ENCODE measurements at places on chromosomes 11 and 22.

DNA sequence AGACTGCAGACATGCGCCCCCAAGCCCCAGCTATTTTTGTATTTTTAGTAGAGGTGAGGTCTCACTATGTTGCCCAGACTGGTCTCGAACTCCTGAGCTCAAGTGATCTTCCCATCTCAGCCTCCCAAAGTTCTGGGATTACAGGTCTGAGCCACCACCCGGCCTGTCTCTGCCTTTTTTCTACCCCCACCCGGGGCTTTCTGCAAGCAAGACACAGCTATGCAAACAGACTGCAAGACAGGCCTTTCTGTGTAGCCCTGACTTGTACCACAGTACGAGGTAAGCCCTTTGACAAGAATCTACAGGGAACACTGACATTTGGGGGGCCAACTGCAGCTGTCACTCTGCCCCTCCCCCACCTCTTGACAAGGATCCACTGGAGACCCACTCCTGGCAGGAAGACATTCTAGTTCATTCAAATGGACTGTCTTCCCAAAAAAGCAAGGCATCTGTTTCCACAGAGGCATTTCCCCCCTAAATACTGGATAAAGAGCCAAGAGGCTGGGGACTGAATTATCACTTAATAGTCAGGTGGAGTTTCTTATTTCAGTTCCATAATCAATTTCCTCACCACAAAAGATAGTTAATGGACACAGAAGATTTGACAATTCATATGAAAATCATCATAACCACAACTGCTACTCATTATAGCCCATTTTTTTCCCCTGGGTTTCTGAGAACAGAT lies 118.2 kb downstream of the ABTB2 start:
- DNase-seq = no peak

DNA sequence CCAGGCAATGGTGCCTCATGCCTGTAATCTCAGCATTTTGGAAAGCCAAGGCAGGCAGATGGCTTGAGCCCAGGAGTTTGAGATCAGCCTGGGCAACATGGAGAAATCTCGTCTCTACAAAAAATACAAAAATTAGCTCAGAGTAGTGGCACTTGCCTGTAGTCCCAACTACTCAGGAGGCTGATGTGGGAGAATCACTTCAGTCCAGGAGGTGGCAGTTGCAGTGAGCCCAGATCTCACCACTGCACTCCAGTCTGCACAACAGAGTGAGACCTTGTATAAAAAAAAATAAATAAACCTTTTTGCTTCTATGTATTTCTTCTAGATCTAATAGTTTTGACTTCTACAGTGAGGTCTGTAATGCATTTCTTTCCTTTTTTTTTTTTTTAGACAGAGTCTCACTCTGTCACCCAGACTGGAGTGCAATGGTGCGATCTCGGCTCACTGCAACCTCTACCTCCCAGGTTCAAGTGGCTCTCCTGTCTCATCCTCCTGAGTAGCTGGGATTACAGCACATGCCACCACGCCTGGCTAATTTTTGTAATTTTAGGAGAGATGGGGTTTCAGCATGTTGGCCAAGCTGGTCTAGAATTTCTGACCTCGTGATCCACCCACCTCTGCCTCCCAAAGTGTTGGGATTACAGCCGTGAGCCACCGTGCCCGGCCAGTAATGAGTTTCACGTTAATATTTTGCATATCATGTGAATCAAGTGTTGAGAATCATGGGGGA lies 18.1 kb upstream of the RDX start:
- DNase-seq = no peak

GRCh38 chr11:46296528-46297448 lies 19.3 kb downstream of the CREB3L1 start:
- no peak for DNase-seq

GRCh38 chr11:123227763-123228495 lies 32.9 kb upstream of the CLMP start:
- DNase-seq = no peak

DNA sequence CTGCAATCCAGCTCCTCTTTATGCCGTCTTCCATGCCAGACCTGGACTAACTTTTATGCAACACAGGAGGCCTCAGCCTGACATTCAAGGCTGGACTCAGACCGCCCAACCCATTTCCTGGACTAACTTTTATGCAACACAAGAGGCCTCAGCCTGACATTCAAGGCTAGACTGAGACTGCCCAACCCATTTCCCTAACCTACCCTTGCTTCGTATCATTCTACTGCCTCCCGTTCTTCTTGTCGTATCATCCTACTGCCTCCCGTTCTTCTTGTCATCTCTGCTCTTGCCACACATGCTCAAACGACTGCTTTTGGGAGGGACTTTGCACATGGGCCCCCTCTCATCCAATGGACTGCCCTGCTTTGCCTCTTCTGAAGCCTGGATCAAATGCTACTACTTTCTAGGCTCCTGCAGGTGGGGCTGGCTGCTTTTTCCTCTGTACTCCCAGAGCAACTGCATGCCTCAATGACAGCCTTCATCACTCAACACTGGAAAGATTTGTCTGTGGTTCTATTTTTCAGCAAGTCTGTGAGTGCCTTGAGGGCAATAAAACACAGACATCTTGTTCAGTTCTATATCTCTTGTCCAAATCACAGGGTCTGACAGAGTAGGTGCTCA lies 7.8 kb downstream of the TBC1D10A start:
- no peak for DNase-seq

DNA sequence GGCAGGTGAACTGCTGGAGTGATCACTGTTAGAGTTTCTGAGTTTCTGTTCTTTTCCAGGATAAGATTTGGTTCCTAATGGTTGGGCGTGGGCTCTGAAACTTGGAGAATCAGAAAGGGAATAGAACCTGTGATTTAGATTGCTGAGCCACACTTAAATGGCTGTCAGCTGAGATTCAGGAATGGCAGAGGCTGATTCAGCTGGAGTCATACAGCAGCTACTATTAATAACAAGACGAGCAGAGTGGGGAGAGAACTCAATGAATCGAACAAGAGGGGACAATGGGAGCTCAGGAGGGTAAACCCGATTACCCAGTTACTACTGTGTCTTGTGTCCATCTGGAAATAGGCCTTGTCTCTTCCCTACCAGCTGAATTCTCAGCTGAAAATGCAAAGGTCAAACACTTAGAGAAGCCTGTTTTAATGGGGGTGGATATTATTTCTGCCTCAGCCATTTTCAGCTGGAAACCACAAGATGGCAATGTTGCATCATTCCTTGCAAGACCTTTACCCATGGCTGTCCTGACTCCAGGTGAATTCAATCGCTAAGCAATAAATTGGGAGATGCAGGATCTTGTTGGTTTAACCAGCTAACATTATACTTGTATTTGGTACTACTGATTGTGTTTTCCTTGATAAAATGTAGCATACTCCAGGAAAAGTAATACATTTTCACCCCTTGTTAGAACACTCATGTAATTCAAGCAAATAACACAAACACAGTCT lies 104.5 kb upstream of the RAG2 start:
- peak; percentile 20 for DNase-seq

GRCh38 chr22:31332886-31333285 lies 13.3 kb downstream of the PATZ1 start:
- DNase-seq = no peak

GRCh38 chr11:2693271-2694261 lies 6.2 kb downstream of the KCNQ1OT1 start:
- no peak for DNase-seq

DNA sequence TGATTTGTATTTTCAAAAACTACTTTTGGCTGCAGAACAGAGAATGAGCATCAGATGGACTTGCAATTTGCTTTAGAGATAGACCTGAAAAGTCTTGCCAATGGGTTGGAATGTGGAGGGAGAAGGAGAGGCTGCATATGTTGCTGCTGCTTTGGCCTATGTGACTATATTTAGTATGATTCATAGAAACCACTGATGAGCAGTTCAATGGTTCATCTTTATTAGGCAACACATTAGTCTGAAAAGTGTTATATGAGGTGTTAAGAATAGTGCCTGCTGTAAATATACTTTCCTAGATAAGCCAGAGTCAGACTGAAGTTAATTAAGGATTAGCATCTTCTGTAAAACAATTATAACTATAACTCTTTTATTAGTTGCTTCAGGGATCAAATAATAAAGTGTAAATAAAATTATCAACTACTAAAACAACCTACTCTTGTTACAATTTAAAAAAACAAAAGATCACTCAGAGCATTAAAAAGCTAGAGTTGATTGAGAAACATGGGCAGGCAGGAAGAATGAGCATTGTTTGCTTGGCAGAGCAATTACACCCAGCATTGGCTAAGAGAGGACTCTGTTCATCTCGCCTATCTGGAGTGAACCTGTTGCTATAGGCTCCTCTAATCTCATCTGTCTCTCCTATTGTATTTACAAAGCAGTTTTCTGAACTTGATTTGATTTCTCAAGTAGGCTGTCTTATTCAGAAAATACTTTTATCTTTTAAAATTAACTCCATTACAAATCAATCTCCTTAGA lies 36.3 kb downstream of the HORMAD2 start:
- DNase-seq = no peak

- DNase-seq = no peak
Measured at GRCh38 chr22:43094551-43094950, 5.4 kb upstream of the TTLL1 start.

GRCh38 chr11:69862331-69862771 lies 43.1 kb upstream of the FGF3 start:
- DNase-seq = no peak

GRCh38 chr22:46914916-46915894 lies 152.8 kb downstream of the TBC1D22A start:
- no peak for DNase-seq

GRCh38 chr11:35610631-35611030 lies 7.6 kb upstream of the FJX1 start:
- DNase-seq = no peak

DNA sequence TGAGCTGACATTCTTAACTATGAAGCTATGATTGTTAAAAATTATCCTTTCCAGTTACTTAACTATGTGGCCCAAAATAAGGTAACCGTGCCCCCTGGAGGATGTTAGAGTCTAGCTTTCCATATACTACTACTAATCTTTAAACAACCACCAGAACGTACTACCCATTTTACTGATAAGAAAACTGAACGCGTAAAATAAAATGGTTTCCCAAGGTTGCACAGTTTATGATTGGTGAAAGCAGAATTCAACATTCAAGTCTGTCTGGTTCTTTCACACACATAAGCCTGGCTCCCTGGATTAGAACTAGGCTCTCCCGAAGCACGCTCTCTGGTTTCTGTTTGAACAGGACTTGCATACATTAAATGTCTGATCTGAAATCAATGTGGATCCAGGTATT lies 437.8 kb upstream of the CCDC90B start:
- DNase-seq = peak; percentile 3

DNA sequence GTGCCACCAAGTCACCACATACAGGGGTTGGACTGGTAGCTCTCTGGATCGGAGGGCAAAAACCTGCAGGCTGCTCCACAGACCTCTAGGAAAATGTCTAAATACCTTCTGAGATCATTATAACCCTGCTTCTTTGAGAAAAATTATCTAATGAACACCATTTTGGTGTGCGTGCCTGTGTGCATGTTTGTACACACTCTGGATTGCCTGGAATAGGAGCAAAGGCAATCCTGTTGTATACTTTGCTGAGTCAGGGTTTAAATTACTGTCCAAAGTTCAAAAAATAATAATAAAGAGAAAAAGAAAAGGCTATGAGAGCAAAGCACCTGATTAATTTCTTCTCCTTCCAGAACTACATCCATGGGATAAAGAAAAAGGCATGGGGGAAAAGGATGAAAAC lies 11.0 kb downstream of the JAML start:
- no peak for DNase-seq

- DNase-seq = no peak
Measured at GRCh38 chr11:36627471-36627870, 29.4 kb upstream of the RAG2 start.

- no peak for DNase-seq
Measured at GRCh38 chr11:6323291-6323905, 3.1 kb upstream of the CAVIN3 start.

GRCh38 chr22:35148866-35149548 lies 83.0 kb downstream of the ISX start:
- DNase-seq = no peak

DNA sequence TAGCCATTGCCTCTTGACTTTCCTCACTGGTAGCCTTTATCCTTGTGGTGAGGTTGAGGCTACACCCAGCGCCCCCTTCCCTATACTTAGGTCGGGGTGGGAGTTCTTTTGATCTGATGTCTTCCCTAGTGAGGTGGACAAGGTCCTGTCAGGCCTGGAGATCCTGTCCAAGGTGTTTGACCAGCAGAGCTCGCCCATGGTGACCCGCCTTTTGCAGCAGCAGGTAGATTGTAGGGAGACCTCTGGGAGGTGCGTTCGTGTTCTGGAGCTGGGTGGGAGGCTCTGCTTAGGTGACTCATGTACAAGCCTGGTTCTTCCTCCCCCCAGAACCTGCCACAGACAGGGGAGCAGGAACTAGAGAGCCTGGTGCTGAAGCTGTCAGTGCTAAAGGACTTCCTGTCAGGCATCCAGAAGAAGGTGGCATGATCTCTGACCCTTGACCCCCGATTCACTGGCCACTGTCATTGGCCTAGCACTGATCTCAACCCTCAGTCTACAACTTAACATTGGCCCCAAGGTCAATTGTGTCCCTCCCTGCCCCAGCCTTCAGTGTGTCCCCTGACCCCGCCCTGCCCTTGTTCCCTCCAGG lies 4.9 kb downstream of the INPPL1 start:
- DNase-seq = no peak

DNA sequence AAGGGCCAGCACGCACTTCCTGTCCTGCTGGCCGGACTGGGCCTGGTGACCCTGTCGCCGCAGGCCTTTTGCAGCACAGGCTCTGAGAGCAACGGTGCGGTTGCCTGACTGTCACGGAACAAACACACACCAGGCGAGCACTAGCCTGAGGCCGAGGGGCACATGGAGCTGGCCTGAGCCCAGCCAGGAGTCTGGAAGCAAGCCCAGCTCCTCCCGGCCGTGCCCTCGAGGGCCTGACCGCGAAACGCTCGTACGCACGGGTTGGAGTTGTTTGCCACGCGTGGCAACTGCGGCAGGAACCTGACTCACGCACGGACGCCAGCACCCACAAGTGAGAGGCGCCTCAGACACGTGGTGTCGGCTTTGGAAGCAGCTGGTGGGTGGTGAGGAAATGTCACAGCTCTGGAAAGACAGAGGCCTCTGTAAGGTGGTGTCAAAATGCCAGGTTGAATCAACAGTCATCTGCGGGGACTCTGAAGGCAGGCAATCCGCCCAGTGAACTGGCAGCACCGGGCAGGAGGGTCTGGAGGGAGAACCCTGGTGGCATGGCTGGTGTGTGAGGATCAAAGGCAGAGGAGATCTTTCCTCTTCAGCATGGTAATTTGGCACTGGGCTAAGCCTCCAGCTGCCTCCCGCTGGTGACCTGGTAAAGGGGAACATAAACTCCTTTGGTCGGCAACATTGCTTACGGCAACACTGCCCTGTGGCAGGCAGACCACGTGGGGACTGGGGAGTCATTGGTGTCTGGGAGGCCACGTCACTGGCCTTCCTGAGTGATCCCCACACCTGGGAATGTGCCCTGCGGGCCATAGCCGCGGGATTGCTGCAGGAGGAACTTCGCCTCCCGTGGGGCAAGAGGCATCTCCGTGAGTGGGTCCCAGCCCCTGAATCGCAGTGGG lies 15.3 kb upstream of the IL17REL start:
- DNase-seq = peak; percentile 40

GRCh38 chr11:66188580-66188979 lies 79.9 kb upstream of the RAB1B start:
- no peak for DNase-seq

All from CD4-positive, alpha-beta T cell treated with Interleukin-10 for 1 hour (primary cell).